ENCODE measurements at places on chromosomes 3 and 15. TPM values are rescaled to one million over a fixed set of nuclear protein-coding genes. Genes with fewer than 3 reads are reported as not detected.

The FBXW12 gene
- polyA plus RNA-seq: not detected

The CORO2B gene
- polyA plus RNA-seq: 2.9 TPM

The ADCY5 gene
- 0.08 TPM for polyA plus RNA-seq

GRCh38 chr15:66102563-66103292, 150.8 kb downstream of the MEGF11 start:
- no peak for DNase-seq

- DNase-seq: no peak
These were observed 155.0 kb downstream of the RSRC1 start for GRCh38 chr3:158264894-158265293.

DNA sequence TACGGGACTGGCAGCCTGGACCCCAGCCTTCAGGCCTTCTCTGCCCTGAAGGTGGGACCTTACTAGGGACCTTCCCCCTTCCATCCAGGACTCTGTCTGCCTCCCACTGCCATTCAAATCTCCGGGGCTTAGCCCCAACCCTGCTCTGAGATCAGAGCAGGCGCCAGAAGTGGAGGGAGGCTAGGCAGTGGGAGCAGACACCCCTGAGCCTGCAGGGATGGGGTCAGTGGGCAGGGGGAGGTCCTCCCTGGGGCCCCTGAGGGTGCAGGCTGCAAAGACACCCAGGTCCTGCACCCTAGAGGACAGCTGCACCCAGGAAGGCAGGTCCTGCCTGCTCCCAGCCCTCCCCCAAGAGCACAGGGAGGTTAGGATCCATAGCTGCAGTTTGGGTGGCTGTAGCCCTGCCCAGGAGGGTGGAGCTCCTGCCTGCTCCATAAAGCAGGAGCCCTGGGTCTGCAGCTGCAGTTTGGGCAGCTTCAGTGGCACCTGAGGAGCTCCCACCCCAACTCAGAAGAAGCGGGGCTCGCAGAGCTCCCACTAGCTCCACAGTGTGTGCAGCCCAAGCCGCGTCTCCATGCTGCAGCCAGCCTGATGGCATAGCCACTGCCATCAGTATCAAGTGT, 8.1 kb upstream of the POC1A start:
- DNase-seq: no peak

- no peak for DNase-seq
These were observed 100.1 kb upstream of the NPHP3 start for GRCh38 chr3:132822266-132822665.
